ENCODE measurements at places on chromosomes 3 and 15.
A peak's percentile ranks its signal among the peaks of the same experiment; 100 is the strongest.

DNA sequence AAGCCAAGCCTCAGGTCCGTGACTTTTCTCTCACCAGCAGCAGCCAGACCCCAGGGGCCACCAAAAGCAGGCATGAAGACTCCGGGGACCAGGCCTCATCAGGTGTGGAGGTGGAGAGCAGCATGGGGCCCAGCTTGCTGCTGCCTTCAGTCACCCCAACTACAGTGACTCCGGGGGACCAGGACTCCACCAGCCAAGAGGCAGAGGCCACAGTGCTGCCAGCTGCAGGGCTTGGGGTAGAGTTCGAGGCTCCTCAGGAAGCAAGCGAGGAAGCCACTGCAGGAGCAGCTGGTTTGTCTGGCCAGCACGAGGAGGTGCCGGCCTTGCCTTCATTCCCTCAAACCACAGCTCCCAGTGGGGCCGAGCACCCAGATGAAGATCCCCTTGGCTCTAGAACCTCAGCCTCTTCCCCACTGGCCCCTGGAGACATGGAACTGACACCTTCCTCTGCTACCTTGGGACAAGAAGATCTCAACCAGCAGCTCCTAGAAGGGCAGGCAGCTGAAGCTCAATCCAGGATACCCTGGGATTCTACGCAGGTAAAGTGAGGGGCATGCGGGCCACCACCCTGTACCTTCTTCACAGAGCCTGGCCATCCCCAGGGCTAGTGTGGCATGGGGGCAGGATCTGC is 12.0 kb upstream of the ABTB1 start:
- no peak for DNase-seq

DNA sequence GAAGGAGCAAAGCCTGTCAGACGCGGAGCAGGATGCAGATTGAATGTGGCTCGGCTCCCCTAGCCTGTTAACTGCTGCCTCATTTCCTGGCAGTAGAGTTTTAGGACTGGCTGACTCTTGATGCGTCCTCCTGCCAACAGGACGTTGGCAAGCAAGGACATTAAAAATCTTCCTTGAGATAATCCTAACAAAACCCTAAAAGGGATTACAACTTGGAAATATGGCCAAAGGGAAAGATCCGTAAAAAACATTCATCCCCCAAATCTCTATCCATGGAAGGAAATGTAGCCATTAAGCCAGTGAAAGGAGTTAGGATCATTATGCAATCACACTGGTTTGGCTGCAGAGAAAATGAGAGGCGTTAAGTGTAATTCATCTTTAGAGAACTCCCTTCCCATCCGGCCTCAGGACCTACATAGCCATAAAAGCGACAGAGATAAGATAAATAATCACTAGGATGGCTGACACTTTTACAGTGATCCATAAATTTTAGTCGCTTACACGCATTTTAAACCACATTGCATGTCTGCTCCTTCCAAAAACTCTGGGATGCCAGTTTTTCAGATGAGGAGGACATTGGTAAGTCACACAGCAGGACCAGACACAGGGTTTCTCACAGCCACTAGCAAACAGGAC is 44.5 kb upstream of the C3orf80 start:
- peak; percentile 20 for DNase-seq

GRCh38 chr3:61018807-61019206 is 232.4 kb downstream of the FHIT start:
- DNase-seq: no peak

DNA sequence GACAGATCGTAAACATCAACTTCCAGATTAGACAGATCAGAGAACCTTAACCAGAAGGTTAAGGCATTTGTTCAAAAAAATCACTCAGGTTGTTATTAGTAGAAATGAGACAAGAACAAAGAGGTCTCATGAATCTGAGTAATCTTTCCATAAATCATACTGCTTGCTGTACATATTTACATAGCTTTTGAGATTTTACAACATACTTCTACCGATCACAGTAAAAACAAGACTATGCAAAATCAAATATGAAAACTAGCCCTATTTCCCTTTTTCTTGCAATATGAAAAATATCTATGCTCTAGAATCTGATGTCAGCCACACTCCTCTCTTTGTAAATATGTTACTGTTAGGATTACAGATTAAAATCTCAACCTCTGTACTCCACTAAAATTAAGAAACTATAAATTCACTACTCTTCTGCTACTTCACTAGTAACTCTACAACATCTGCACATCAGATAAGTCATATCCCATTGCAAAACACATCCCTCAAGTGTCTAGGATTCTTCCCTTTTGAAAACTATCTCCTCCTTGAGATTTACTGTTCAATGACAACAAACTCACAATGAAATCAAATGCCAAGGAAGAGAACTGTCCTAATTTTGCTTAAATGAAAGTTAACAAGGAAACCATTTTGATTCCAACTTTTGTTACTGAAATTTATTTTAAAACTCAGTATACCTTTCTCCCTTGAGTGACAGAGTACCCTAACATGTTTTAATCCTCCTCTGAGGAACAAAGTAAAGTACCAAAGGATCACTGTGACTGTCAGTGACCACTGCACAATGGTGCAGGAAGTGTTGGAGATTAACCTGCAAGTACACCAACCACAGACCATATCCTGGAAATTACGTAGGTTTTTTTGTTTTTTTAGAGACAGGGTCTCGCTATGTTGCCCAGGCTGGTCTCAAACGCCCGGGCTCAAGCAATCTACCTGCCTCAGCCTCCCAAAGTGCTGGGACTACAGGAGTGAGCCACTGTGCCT is 12.8 kb downstream of the DCUN1D1 start:
- no peak for DNase-seq

DNA sequence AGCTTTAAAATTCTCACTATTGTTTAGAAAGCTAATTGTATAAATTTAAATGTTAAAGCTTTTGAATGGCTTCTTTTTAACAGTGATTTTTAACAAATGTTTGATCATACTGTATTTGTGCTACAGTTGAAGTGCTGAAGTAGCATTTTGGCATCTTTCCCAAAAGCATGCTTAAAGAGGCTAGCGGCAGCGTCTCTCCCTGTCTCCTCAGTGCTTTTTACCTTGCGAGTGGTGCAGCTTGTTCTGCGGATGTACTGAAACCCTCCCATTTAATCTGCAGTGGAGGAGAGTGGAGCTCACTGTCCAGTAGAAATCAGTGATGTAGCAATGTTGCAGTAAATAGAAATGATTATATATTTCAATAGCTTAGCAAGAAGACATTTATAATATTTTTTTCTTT is 43.7 kb downstream of the LRRC49 start:
- no peak for DNase-seq

- no peak for DNase-seq
These were observed 16.5 kb upstream of the SIAH2 start for GRCh38 chr3:150779402-150779858.

DNA sequence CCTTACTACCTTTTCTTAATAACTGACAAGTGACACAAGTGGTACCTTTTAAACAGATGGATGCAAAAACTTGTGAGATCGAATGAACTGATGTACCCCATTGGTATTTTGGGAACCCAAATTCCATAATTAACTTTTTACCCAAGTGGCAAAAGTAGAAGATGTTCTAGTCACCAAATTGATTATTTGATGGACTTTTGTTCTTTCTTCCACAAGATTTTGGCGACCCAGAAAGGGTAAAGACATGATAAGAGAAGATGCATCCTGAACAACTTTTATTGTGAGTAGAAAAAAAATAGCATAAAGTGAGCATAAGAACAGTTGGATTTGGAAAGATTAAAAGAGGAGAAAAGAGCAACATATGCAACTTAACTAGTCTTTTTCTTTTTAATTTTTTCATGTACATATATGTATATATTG is 159.5 kb downstream of the TIGIT start:
- DNase-seq: no peak

- no peak for DNase-seq
These were observed 58.6 kb upstream of the ZBED2 start for GRCh38 chr3:111653766-111654165.

GRCh38 chr3:179505534-179505933 is 54.3 kb upstream of the GNB4 start:
- DNase-seq: no peak

DNA sequence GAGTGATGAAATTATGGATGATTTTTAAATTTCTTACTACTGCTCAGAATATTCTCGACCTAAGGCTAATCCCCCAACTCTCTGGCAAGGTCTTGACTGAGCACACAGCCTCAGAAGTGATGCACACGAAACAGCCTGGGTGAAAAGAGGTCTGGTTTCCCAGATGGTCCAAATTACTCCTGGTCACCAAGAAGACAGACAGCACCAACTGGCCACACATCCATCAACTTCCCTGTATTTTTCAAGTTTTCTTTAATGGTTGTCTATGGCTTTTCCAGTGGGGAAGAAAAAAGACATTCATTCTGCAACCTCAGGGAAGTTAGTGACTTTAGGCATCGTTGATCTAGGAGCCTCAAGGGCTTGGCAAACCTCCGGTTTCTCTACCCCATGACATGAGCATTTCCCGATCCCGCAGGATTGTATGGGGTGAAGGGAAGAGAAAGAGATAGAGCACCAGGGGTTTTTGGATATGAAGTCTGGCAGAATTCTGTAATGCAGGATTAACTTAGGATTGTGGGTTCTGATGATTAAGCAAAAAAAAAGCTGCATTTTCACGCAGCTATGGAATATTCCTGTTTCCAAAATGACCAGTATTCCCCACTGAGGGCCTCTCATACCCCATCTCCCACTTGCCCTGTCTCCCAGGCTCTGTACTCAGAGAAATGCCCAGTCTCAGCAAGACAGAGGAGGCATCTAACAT is 62.2 kb downstream of the UMPS start:
- DNase-seq: no peak

DNA sequence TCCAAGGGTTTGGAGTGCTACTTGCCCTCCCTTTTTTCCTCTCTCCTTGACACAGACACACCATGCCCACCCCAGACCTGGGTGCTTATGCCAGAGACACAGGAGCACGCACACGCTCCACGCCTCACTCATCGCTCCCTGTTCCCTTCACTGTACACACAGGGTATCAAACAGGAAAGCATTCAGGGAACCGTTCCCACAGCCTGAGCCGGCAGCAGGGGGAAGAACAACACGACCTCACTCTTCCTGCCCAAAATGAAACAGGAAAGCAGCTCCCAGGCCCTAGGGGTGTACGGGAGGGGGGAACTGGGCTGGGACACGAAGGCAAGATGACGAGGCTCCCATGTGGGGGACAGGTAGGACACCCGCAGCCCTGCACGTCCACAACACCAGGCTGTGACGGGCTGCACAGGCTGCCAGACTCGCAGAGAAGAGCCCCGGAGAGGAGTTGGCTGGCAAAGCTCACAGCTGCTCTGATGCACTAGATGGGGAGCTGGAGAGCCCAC is 11.2 kb downstream of the DLL4 start:
- no peak for DNase-seq

DNA sequence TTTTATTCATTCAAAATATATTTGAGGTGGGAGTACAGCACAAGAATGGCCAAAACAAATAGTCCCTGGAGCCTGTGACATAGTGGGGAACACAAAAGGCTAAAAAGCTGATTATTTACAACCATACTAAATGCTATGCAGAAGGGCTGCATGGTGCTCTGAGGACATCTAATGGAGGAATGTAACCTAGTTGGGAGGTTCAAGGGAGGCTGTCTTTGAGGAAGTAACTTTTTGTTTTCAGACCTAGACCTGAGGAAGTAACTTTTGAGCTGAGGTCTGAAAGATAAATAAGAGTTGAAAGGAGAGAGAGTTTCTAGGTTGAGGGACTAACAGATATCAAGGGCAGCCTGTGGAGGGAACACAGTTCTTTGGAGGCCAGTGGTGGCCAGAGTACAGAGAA is 34.8 kb upstream of the RASA2 start:
- DNase-seq: no peak

DNA sequence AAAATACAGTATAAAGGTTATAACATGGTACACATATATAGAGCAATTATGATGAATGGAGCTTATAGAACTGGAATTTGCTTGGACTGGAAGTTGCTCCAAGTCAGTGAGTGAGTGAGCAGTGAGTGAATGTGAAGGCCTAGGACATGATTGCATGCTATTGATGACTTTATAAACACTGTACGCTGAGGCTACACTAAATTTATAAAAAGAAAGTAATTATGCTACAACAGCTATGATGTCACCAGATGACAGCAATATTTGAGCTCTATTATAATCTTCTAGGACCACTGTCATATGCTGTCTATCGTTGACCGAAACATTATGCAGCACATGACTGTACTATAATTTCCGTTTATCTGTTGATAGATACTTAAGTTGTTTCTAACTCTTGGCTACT is 463.3 kb downstream of the EPHA6 start:
- no peak for DNase-seq

- DNase-seq: no peak
These were observed 476.4 kb upstream of the KCNMB2 start for GRCh38 chr3:178059836-178060235.

DNA sequence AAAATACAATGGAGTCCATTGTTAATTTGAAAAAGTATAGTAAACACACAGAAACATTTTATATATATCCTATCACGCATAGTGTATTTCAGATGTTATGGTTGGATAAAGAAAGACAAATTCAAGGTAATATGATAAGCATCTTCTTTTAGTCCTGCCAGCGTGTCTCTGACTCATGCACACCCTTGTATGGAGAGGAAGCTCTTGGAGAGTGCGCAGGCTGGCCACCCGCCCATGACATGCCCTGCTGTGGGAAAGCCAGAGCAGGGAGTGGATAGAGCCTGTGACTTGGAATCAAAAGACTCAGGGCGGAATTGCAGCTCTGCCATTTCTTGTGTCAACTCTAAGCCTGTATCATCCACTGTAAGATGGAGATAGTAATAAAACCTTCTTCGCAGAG is 23.0 kb upstream of the COPG1 start:
- DNase-seq: no peak

- DNase-seq: no peak
These were observed 451 bp downstream of the CHCHD4 start for GRCh38 chr3:14124223-14124614.

- DNase-seq: no peak
These were observed 22.5 kb downstream of the TMEM202 start for GRCh38 chr15:72420576-72420975.

DNA sequence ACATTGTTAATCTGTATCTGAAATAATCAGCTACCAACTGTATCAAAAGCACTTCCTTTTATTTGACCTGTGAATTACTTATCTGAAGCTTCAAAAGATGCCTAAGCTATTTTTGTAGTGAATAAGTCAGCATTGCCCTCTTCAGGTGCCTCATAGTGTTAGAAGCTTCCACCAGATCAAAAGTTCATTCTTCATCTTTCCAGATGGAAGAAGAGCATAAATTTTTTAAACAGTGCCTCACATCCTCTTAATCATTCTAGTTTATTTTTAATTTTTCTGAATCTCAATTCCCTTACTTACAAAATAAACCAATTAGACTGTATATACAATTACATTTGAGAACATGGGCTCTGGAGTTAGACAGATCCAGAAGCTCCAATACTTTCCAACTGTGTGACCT is 65.0 kb downstream of the MYO5A start:
- DNase-seq: no peak
